Stimulated activated CD8-positive, alpha-beta memory T cell treated with anti-CD3 and anti-CD28 coated beads, Interleukin-7, amount 100 ng/mL, for 1 hour (primary cell): ENCODE measurements at places on chromosomes 5 and 9.

GRCh38 chr5:177189965-177190364 is 56.4 kb downstream of the NSD1 start:
- no peak for DNase-seq

DNA sequence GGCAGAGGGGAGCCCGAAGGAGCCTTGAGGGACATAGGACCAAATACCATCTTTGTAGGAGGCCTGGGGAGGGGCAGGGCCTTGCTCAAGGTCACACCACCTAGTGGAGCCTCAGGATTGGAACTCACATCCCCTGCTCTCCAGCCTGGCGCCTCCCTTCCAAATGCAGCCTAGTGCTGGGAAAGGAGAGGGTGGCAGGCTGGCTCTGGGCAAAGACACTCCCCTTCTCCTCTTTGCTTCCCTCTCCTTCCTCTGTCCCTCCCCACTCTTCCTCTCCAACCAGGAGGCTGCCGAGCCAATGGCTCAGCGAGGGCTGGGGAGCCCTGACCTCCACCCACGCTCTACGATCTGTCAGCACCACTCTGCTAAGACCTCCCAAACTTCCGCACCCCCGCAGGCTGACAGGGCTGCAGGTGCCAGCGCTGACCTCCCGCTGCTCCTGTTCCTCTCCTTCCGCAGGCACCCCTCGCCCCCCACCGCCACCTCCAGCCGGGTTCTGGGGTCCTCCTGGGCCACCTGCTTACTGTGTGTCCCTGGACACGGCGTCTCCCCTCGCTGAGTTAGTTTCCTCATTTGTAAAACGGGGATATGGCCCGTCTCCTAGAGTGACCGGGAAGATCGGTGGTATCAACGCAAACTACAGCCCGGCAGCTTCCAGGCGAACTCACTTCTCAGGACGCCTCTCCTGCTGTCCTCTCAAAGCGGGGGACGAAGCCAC is 52.9 kb downstream of the C9orf50 start:
- DNase-seq: no peak

- no peak for DNase-seq
Measured at GRCh38 chr5:69050214-69050613, 43.6 kb upstream of the SLC30A5 start.

- DNase-seq: no peak
Measured at GRCh38 chr5:78787783-78788182, 139.2 kb upstream of the LHFPL2 start.

GRCh38 chr5:3179220-3179619 is 416.4 kb upstream of the IRX1 start:
- DNase-seq: no peak

GRCh38 chr5:67720162-67720772 is 495.3 kb upstream of the PIK3R1 start:
- no peak for DNase-seq

GRCh38 chr9:130461218-130461630 is 16.5 kb downstream of the ASS1 start:
- DNase-seq: peak; percentile 56

- no peak for DNase-seq
Measured at GRCh38 chr9:21831841-21832509, 29.5 kb downstream of the MTAP start.

GRCh38 chr5:175347931-175348330 is 96.1 kb downstream of the DRD1 start:
- no peak for DNase-seq

DNA sequence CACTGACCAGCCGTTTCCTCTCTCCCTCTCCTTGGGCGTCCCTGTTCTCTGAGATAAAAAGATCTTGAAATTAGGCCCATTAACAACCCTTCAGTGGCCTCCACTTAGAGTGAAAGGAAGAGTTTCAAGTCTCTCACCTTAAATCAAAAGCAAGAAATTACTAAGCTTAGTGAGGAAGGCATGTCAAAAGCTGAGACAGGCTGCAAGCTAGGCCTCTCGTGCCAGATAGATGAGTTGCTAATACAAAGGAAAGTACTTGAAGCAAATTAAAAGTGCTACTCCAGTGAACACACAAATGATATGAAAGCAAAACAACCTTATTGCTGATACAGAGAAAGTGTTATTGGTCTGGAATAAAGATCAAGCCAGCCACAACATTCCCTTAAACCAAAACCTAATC is 331.3 kb upstream of the SEMA6A start:
- DNase-seq: no peak

DNA sequence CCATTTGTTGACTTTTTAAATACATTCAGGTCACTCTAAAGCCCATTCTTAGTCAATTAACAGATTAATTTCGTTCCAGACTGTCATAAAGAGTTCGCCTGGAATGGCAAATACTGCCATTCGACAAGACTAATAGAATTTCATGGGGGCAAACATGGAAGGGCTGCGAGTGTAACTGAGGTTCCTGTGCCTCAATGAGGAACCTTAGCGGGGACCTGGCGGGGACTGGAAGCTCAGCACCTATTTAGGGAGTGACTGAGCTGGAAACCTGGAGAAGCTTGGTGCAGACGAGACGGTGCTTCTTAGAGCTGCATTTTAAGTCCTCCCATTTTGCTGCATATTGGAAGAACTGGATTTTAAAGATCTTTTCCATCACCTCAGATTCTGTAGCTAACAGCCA is 3.4 kb downstream of the VCAN start:
- no peak for DNase-seq

- DNase-seq: no peak
Measured at GRCh38 chr5:72845889-72846288, 29.4 kb downstream of the TNPO1 start.

DNA sequence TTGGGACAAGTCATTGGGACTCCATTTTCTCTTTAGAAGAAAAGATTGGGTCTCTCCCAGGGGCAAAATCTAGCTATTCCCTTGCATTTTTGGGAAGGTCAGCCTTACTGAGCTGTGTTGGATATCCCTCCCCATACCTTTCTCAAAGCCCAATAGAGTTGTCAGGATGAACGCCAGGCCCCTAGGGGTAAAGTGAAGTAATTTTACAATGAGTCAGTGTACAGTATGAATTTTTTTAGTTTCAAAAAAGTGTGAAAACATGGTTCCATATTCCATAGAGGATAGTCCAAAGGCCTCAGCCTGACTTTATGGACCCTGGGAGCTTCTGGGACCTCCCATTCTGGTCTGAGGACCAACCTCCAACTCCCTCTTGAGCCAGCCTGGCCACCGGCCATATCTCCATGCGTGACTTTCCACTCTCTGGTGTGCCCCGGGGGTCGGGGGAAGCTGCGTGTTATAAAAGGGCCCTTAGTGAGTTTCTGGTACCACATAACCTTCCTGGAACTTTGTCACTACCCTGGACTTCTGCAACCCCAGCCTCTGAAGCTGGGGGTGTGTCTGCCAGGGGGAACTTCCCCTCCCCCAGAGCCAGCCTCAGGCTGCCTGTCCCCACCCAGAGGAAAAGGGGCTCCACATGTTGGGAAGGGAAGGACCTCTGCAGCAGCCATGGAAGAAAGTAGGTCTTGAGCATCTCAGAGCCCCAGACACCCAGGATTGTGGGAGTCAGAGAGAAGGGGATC is 52.4 kb upstream of the SYNPO start:
- DNase-seq: no peak

- no peak for DNase-seq
Measured at GRCh38 chr5:166823360-166823759, 1468.1 kb upstream of the WWC1 start.

DNA sequence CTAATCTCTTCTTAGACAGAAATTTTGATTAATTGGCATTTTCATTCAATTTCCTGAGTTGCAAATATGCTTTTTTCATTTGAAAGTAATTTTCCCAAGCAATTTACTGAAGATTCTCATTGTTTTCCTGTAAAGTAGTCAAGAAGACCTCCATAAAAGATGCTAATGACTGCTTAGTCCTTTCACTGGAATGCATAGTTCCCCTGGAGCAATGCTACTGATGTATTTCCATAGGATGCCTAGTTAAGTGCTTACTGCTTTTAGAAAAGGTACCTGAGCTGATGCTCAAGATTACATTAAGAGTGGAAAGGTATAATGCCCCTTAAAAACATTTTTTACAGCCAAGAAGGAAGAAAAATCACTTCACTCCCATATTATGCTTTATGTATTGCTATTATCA is 109.2 kb upstream of the EMB start:
- DNase-seq: no peak

- DNase-seq: no peak
Measured at GRCh38 chr5:73596705-73597328, 29.2 kb upstream of the ARHGEF28 start.

GRCh38 chr5:61379677-61380076 is 47.6 kb downstream of the ZSWIM6 start:
- DNase-seq: no peak

- DNase-seq: no peak
Measured at GRCh38 chr5:132850066-132850465, 16.2 kb downstream of the GDF9 start.

DNA sequence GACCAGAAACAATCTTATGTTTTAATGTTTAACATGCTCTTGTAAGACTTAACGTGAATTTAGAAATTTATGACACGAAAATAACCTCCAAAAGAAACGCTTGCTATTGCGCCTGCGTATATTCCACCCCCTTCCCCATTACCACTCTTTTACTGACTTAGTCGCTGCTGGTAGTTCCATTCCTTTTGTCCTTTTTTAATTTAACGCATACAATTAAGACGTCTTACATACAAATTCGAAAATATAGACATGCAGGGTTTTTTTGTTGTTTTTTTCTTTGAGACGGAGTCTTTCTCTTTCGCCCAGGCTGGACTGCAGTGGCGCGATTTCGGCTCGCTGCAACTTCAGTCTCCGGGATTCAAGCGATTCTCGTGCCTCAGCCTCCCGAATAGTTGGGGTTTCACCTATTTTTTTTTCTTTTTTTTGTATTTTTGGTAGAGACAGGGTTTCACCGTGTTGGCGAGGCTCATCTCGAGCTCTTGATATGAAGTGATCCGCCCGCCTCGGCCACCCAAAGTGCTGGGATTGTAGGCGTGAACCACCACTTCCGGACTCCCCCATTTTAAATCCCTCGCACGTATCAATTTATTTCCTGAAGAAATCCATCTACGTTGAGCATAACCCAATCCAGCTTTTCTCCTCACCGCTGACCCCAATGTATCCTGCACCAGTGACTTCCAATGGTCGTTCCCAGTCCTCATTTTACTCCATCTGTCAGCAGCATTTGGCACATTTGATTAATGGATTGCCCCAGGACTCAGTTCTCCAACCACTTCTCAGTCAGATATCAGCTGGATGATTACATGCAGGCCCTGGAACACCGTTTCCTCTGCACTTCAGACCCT is 684 bp upstream of the MED7 start:
- no peak for DNase-seq

GRCh38 chr5:95331358-95331757 is 46.5 kb upstream of the MCTP1 start:
- no peak for DNase-seq

- no peak for DNase-seq
Measured at GRCh38 chr9:114849450-114849849, 43.6 kb upstream of the TNFSF15 start.

DNA sequence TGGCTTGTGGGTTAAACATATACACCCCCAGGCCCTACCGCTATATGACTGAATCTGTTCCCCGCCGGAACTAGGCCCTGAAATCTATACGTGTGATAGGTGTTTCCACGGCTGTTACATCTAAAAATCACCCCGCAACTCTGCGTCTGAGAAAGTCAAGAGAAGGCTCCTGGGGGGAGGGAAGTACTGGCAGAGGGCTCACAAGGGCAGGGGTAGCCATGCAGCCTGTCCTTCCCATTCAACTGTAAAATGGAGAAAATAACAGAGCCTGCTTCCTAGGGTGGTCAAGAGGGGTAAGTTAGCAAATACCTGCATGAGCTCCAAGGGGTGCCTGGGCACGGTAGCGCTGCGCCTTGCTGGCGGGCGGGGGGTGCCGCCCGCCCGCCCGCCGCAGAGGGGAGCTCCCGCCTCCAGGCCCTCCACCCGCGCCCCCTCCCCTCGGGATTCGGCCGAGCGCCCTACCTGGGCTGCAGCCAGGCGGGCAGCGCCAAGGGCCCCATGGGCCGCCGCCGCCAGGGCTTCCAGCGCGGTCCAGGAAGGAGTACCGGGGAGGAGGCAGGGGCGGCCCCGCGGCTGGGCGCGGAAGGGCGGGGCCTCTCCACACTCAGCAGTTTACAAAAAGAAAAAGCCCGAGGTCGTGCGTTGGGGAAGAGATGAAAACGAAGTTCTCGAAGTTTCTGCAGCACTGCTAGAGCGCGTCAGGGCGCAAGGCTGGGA is at the start of gene HACD4:
Gene HACD4, minus strand, starts transcription at position 550 of the 717 bp plus-strand sequence. Its CDS starts 50 bp downstream, at position 500.
- DNase-seq: peak; percentile 31

DNA sequence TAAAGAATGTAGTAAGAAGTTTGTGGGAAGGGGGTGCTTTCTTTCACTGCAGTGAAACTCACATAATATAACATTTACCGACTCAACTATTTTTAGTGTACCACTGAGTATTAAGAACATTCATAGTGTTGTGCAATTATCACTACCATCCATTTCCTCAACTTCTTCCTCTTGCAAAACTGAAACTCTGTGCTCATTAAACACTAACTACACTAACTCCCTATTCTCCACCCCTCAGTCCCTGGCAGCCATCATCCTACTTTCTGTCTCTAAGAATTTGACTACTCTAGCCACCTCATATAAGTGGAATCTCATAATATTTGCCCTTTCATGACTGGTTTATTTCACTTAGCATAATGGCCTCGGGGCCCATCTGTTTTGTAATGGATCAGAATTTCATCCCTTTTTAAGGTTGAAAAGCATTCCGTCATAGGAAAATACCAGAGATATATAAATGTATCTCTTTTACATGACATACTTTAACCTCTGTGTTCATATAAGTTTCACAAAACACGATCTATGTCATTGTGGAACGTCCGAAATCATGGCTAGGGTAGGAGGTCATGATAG is 56.3 kb upstream of the DIRAS2 start:
- no peak for DNase-seq

DNA sequence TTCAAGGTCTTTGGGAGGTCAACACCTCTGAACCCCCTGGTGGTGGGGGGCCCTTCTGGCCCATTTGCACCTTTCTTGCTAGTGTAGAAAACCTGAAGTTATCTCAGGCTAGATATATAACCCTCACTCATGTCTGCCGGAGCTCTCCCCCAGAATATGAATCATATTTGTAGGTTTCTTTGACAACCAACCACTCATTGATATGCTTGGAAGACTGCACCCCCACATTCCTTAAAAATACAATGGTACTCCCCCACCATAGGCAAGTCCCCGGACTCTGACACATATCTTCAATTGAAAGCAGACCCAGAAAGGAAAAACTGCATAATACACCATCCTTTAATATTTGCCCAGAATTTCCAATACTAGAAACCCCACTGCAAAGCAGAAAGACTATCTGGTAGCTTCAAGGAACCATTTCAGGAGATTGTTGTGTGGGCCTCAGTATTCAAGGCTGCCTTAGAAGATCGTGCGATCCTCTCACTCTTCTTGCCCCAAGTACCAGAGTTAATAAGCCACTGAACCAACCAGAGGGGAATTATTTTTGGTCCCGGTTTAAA is 978 bp upstream of the UBE2B start:
- DNase-seq: no peak
